Lung microvascular endothelial cell (primary cell): ENCODE measurements at places on chromosomes 3 and 15. TPM values are rescaled to one million over a fixed set of nuclear protein-coding genes. Genes with fewer than 3 reads are reported as not detected.

THRB gene
- total RNA-seq = under 0.01 TPM in 2 replicates

C2CD4A gene
- total RNA-seq = 0.60 and 0.87 TPM in 2 replicates

GASK1A gene
- total RNA-seq = not detected in 2 replicates

C3orf52 gene
- 4.8 and 9.1 TPM in 2 replicates for total RNA-seq

RBM5 gene
- 84.3 and 152 TPM in 2 replicates for total RNA-seq

ANKRD63 gene
- total RNA-seq = not detected in 2 replicates

NOX5 gene
- under 0.01 TPM in 1 of 2 replicates, not detected in the other for total RNA-seq

ADIPOQ gene
- total RNA-seq = not detected in 2 replicates

XPC gene
- total RNA-seq = 26.0 and 31.6 TPM in 2 replicates

CEP152 gene
- 0.79 and 4.4 TPM in 2 replicates for total RNA-seq

SH3GL3 gene
- total RNA-seq = under 0.01 TPM in 1 of 2 replicates, not detected in the other

RTP3 gene
- not detected in 2 replicates for total RNA-seq

TMEM158 gene
- 0.87 and 2.8 TPM in 2 replicates for total RNA-seq

COX5A gene
- 55.0 and 61.5 TPM in 2 replicates for total RNA-seq

FMN1 gene
- under 0.01 TPM in 2 replicates for total RNA-seq

BFSP2 gene
- not detected in 2 replicates for total RNA-seq

TRMT10C gene
- 22.9 and 25.2 TPM in 2 replicates for total RNA-seq

YEATS2 gene
- total RNA-seq = 23.8 and 32.1 TPM in 2 replicates

SLC22A14 gene
- not detected in 2 replicates for total RNA-seq

ACAN gene
- total RNA-seq = not detected in 2 replicates

DNAH12 gene
- under 0.01 TPM in 1 of 2 replicates, not detected in the other for total RNA-seq
